ENCODE measurements at places on chromosomes 3 and 15.

- DNase-seq: no peak
Measured at GRCh38 chr3:115633467-115633866, 10.2 kb downstream of the GAP43 start.

DNA sequence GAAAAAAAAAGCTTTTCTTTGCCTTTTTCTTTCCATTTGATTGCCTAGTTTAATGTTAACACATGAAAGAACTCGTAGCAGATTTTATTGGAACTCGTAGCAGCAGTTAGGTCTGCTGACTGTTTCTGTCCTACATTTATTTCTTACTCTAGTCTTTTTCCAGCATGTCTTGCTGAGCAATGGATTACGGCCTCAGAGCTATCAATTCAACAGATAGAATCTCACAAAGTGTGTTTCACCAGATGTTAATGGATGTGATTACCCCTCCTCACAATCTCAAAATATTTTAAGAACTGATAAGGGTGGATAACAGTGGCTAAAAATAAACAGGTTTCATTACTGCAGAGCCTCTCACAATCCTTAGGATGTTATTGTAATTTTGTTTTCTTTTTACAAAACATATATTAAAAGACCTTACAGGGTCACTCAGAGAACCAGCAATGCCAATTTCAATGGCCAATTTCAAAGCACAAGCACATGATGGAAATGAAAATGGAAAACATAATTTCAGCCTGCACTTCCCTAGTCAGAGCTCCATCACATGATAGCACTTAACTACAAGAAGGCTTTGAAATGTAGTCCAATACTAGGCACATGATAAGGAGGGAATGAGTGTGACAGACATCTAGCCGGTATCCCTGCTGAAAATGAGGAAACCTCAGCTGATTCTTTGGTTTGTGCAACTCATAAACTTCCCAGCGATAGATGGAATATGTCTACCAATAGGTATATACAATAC, 838.1 kb upstream of the SEMA6D start:
- no peak for DNase-seq

DNA sequence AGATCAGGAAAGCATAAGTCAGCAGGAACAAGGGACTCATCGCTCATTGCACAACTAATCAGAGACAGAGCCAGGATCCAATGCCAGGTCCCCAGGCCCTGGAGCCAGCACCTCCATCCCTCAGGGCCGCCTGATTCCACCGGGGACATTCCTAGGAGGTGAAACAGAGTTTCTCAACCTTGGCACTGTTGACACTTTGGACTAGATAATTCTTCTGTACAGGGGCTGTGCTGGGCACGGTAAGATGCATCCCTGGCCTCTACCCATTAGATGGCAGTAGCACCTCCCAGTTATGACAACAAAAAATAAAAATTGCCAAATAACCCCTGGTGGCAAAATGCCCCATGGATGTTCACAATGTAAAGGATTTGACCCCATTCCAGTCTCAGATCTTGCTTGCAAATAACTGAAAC, 127.7 kb downstream of the MTHFS start:
- DNase-seq: no peak

DNA sequence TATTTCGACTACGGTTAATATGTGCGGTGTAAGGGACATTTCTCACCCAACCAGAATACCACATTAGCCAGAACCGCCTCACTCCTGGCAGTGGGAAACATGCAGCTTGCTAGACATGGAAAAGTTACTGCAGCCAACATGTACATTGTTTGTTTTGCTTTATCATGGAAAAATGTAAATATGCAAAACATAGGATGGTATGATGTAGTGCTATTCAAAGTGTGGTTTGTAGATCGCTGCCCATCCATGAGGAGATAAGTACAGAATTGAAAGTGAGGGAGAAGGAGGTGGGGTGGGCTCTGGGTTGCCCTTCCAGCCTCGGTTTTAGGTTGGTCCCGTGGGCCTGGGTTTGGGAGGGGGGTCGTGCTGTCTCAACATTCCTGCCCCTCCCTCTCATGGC, 42.5 kb upstream of the SPESP1 start:
- peak; percentile 92 for DNase-seq

DNA sequence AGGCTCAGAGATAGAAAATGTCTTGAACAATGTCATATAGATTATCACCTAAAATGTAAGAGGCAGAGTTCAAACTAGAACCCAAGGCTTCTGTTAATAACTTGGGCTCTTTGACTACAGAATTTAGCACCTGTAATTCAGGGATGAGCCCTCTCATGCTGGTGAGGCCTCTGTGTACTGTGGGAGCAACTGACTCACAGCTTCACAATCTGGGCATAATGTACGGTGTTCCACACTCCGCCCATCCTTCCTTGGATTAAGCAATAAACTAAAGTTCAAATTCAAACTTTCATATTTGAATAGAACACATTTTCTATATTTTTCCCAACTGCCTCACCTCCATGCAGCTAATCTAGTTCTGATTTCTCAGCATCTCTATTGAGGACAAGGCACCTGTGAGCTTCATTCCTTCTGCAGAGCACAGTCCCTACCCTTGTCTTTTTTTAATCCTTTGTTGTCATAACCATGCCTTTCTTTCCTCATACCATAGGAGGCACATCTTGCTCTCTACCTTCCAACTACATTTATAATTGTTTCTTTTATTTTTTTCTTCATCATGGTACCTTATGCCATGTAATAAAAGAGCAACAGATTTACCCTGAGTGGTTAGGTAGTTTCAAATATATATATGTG, 392.1 kb downstream of the NLGN1 start:
- DNase-seq: no peak

DNA sequence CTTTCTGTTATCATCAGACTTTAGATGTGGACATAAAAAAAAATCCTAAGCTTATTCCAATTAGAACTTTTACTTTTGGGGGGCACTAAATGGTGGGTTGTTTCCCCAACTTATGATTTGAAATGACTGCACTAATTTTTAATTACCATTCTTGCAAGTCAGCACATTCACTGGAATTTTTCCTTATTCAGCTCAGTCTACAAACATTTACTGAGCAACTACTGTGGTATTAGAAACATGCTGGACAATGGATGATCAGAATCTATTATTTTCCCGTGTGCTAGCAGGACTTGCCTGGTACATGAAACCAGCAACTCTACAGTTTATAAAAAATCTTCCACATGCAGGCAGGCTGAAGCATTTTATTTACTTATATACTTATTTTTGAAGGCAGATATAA, 273.6 kb downstream of the FOXP1 start:
- no peak for DNase-seq
